ENCODE measurements at places on chromosomes 3 and 15. TPM values are rescaled to one million over a fixed set of nuclear protein-coding genes. Genes with fewer than 3 reads are reported as not detected.

The PAQR5 gene
- total RNA-seq, result 1.1 TPM

DNA sequence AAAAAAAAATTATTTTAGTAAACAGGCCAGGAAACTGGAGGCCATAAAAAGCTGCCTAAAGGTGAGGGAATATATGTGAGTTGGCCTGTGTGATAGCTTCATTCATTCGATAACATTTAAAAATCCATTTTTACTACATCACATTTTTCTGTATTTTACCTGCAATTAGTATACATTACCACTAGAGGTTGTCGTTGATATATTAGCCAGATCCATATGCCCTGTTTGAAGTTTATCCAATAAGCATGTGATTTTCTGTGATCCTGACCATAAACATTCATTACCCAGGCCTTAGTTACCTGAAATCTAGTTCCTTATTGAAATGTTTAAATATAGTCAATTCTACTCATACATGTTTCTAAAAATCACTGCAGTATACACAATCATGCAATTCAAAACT is 71.4 kb downstream of the ARNT2 start:
- no peak for DNase-seq

DNA sequence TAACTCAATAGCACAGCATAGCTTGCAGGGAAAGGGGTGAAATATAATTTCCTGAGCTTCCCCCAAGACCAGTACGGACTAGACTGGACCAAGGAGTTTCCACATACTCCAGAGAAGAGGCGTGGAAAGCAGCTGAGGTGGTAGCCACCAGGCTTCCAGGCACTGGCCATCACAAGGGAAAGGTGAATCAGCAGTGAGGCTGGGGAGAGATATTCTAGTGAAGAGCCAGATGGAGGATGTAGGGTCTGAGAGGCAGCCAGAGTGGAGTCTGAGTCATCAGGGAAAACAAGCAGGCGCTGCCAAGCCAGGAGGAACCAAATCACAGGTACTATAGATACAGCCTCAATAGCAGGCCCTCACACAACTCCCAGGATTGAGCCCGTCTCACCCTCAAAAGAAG is 9.6 kb upstream of the RASA2 start:
- peak; percentile 45 for DNase-seq

- no peak for DNase-seq
Measured at GRCh38 chr15:88799341-88799740, 3.9 kb upstream of the ACAN start.

The NRROS gene
- total RNA-seq, result 1.2 TPM

DNA sequence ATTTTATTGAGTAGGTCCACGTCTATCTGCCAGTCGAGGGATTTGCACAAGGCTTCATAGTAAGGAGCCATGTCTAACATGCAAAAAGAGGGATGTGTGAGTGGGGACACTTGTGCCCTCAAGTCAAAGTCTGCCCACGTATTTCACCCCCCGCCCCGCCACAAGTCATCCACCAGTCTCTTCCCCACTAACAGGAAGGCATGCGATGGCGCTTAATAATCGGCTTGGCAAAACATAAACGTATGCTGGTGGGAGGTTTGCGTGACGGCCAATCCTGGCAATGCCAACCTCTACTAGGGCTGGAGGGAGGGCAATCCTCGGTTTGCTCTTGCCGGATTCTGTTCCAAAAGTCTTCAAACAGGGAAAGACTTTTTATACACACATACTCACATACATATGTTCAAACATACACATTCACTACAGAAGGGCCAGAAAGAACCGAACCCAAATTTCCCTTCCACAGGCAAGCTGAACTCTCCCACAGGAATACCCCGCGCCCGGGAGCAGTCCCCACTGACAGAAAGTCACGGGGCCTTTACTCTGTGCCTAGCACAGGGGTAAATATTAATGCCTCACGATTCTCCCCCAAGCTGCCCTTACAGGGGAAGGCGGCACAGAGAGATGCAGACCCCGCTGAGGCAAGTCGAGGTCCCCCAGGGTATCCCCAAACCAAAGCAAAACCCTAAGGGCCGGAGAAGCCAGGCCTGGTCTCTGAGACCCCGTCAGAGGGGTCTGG is 675 bp downstream of the PSMD6 start:
- no peak for DNase-seq

DNA sequence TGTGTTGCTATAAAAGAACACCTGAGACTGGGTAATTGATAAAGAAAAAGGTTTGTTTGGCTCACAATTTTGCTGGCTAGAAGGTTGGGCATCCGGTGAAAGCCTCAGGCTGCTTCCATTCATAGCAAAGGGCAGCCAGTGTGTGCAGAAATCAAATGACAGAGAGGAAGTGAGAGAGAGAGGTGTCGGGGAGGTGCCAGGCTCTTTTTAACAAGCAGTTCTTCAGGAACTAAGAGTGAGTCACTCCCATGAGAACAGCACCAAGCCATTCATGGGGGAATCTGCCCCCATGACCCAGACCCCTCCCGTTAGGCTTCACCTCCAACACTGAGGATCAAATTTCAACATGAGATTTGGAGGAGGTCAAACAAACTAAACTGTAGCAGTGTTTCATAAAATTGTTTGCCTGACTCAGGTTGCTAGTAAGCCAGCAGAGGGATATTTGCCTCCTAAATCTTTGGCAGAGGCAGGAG is 4.5 kb upstream of the PARP15 start:
- no peak for DNase-seq

DNA sequence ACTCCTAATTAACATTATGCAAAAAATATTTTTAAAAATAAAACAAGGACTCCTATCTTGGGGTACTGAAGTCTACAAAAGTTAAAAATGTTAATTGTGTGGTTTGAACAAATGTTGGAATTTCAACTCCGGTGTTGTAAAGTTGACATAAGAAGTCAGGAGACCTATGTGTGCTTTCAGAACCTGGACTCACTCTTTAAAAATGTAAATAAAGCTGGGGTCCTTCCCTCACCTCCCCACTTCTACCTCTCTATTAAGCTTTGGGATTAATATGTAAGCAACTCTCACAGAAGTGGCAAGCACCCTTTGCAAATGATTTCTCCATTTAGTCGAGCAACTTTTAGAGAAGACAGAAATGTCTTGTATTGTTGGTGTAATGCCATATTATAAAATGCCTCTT is 11.9 kb downstream of the MEIS2 start:
- DNase-seq, result no peak

The CSTA gene
- total RNA-seq, result not detected

The XCR1 gene
- total RNA-seq, result not detected

DNA sequence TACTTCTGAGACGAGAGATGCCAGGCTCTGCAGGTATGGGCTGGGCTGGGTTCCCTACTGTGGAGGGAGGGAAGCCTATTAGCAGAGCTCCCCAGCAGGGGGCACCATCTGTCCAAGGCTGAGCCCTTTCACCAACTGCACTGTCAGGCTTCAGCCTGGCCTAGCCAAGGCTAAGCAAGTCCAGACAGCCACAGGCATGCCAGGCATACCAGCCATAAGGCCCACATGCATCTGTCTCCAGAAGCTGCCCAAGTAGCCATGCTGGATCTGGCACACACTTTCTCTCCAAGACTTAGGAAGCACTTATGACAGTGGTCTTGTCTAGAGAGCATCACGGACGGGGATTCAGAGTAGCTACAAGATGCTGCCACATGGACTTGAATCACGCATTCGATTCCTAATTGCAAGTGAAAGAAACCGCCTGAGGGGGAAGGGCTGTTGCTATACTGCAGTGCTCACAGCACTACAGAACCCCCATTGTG is 28.3 kb downstream of the RUVBL1 start:
- peak; percentile 42 for DNase-seq

DNA sequence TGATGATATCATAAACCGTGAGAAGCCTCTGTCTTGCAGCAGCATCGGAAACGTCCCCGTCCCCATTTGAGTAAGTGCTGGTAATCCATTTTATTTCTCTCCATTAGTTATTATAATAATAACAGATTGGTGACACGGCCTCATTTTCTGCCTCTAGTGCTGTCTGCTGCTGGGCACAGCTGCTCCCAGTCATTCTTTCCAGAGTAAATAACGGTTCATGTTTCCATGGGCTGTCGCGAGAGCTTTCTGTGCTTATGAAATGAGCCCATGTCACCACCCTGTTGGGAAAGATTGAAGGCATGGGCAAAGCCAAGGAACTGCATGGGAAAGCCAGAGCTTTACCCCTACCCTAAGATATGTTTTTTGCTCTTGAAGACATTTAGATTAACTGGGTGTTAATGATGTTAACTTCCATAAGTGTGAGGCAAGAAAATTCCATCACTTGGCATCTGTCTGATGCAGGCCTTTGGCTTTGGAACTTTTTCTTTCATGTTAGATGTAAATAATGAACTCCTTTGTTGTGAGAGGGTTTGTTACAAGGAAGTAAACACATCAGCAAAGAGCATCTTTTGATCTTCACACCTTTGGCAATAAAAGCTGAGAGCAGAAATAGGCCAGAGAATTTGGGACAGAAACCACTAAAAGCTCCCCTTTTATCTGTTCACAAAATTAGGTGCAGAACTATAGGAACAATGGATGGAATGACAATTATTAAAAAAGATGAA is 141.8 kb downstream of the FILIP1L start:
- no peak for DNase-seq

DNA sequence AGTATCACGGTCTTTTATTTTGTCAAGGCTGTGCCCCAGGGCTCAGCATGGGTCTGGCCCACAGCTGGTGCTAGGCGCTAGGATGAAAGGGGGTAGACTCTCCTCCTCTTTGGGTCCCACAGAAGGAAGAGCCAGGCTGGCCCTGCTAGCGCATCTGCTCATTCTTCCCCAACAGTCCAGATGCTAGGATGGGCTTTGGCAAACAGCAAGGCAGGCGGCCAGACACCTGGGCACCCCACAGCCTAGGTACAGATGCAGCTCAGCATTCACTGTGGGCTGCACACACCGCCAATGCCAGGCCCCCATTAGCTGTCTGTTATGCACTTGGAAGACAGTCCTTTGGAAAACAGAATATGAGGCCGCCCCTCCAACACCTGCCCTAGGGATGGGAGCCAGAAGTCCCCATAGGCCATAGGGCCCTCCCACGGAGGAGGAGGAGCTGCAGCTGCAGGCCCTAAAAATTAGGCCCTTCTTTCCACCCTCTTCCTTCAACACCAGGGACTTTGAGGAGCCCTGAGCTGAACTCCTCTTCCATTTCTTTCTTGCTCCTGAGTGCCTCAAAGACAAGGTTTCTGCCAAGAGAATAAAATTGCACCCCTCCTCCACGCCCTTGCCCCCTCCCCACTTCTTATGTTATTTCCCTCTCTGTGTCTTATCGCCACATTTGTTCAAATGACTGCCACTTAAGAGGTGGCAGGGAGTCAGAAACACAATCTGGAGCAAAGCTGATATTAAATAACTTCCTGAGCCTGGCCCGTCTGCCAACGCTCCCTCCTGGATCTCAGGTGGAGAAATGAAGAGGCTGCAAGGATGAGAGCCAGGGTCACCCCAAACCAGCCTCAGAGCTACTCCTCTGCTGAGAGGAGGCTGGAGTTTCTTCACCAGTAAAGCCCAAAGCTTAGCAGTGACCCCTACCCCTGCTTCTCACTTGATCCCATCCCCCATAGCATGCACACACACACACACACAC is 13.7 kb downstream of the NTRK3 start:
- no peak for DNase-seq

The DAZL gene
- total RNA-seq, result not detected

DNA sequence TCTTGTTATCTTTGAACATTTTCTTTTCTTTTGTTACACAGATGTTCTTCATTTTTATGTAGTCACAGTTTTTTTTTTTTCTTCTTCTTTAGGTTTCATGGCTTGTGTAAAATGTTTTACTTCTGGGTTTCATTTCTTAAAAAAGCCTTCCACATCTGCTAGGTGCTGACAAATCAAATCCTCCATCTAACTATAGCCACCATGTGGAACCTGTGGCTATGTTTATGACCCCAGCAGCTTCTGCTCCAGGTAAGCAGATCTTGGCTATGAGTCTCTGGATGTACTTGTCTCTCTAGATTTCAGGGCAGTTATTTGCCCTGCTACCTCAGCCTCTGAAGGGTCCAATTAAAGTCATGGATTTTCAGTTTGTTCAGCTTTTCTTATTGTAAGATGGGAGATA is 44.5 kb downstream of the OXSM start:
- no peak for DNase-seq

GRCh38 chr3:112199622-112200316 is 66.7 kb upstream of the GCSAM start:
- DNase-seq, result no peak

DNA sequence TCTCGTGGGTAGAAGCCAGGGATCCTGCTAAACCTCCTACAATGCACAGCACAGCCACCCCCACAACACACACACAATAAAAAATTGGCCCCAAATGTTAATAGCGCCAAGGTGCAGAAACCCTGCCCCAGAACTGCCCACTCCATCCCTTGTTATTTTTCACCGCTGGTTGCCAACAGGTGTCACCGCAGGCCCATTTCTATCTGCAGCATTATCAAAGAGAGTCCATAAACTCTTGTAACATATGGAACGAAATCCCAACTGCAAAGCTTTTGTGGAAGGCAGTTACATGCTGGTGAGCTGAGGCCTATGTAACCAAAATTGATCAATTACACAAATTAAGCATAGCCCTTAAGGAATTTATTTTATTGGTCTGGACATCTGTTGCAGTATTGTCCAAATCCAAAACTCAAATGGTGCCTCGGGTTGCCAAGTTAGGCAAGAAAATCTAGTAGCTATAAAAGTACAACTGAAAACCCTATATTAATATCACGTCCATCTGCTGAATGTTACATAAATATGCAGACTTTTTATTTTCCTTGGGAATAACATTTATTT is 66.2 kb downstream of the SAMMSON start:
- peak; percentile 19 for DNase-seq

The GOLGA6L4 gene
- total RNA-seq, result 3.4 TPM

GRCh38 chr3:162019817-162020216 is 523.2 kb downstream of the OTOL1 start:
- no peak for DNase-seq

DNA sequence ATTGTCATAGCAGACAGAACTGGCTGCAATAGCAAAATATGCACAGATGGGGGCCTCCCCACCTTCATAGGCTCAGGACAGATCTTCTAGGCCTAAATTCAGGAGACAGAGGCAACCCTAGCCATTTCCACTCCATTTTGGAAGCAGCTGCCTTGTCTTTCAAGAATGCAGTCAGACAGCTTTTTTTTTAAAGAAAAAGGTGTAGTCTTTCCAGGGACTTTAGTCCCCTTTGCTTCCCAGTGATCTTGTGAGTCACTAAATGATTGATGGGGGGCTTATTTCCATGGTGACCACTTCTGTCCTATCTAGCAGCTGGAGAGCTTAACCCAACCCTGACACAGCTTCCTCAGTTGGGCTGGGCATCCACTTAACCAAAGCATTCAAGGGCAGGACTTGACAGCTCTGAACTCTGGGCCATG is 165.9 kb downstream of the TPRG1 start:
- no peak for DNase-seq

DNA sequence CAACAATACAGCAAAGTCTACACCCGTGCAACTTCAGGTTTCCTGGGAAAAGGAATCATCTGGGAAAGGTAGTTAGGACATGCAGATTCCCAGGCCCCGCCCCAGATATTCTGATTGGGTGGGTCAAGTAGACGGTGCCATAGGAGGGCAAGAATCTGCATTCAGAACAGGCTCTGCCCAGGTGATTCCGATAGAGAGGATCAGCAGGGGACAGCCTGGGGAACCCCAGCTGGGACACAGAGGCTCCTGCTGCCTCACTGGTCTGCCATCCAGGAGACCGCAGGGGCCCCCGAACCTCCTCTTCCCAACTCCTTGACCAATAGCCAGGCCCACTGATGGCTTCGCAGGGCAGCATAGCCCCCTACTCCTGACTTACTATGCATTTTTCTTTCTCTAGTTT is 243.4 kb downstream of the VPS13C start:
- no peak for DNase-seq

The RPS27L gene
- 20.0 TPM for total RNA-seq

- DNase-seq, result no peak
Measured at GRCh38 chr3:46289966-46290365, 47.7 kb downstream of the CCR3 start.

The IL17RB gene
- 2.2 TPM for total RNA-seq

The SNRPN gene
- 175 TPM for total RNA-seq

The CPLX3 gene
- 1.6 TPM for total RNA-seq

The CCDC39 gene
- total RNA-seq, result 0.62 TPM

The RTP1 gene
- total RNA-seq, result not detected

Measured in occipital lobe (tissue), 3 donors.